ENCODE measurements at places on chromosomes 1 and 21.
A peak's percentile ranks its signal among the peaks of the same experiment; 100 is the strongest.

DNA sequence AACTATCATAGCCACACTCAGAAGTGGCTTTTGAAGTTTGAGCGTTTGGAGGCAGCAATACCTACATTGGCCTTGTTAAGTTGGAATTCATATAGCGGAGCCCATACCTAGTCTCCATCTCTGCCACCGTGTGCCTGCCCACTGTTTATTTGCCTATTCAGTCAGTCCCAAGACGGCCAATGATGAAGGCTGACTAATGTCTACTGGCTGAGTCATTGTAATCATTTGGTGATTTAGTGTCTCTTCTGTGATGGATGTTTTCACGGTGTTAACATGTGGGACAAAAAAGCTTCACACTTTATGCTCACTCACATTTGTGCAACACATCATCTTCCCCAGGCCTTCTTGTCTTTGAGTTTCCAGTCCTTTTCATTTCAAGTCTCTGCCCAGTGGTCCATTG is 92.6 kb upstream of the PBX1 start:
- no peak for DNase-seq
- H3K4me3 ChIP-seq: no peak overlapping the region
- no peaks in the 10 kb centered on the region for H3K27me3 ChIP-seq
- H3K4me1 ChIP-seq: no peaks in the 10 kb centered on the region
- H3K27ac ChIP-seq: no peak overlapping the region
- no peaks in the 10 kb centered on the region for H3K36me3 ChIP-seq

DNA sequence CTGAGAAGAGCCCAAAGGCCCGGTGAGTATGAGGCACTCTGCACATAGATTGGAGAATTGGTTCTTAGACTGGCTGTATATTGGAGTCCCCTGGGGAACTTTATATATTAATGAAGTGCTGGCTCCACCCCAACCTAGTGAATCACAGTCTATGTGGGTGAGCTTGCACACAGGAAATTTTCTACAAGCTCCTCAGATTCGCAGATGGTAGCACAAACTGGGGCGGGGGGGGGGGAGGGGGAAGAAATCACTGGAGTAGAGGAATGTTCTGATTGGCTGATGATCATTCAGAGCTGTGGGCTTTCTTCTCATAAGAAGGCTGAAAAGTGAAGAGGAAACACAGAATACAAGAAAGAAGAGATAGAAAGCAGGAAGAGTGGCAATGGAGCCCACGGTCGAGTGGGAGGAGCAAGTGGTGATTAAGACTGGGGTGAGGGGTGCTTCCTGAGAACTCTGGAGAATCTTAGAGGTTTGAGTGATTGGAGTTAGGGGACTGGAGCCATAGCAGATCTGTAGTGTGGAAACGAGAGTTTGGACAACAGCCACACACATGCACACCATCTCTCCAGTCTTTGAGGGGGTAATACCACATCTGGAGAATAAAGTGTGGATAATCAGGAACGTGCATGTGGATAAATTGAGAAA is 465.9 kb upstream of the DAB1 start:
- H3K36me3 ChIP-seq: no peaks in the 10 kb centered on the region
- H3K4me3 ChIP-seq: no peak overlapping the region
- H3K27me3 ChIP-seq: no peaks in the 10 kb centered on the region
- no peak for DNase-seq

- H3K4me3 ChIP-seq: no peak overlapping the region
- H3K27ac ChIP-seq: no peak overlapping the region
- H3K4me1 ChIP-seq: peaks cover 12% of the 10 kb centered on the region
- DNase-seq: no peak
Observed at GRCh38 chr1:186188004-186188539, 187.0 kb downstream of the TPR start.

DNA sequence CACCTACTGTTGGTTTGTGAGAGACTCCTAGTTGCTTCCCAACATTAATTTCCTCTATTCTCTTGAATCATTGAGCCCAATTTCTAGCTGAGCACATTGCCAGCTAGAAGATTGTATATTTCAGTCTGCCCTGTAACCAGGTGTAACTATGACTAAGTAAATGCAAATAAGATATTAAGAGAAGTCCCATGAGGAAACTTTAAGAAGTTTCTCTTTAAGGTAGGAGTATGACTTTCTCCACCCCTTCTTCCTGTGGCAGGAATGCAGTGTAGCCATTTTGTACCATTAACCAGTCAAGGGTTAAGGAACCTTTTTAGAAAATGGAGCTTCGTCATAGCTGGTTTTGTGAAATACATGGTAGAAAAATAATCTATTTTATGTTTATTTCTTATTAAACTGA is 534.2 kb upstream of the RGS18 start:
- no peak overlapping the region for H3K27ac ChIP-seq
- no peak overlapping the region for H3K4me3 ChIP-seq
- H3K27me3 ChIP-seq: no peaks in the 10 kb centered on the region

DNA sequence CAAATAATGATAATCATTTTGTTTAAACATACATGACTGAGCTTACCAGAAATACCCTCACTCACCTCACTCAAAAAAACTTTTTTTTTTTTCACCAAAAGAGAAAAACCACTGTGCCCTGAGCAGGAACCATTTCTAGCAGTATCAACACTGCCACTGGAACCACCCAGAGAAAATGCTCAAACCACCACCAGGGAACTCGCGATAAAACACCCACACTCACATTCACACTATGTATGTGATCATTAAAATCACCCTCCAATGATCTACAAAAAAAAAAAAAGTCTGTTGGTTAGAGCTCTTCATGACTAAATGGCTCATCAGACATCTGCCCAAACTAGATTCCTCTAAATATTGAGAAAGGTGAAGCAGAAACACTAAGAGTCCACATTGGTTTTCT is 11.5 kb downstream of the TIAM1 start:
- DNase-seq: no peak
- peaks cover 23% of the 10 kb centered on the region for H3K36me3 ChIP-seq
- peaks cover 5% of the 10 kb centered on the region for H3K4me1 ChIP-seq
- H3K27ac ChIP-seq: no peak overlapping the region

DNA sequence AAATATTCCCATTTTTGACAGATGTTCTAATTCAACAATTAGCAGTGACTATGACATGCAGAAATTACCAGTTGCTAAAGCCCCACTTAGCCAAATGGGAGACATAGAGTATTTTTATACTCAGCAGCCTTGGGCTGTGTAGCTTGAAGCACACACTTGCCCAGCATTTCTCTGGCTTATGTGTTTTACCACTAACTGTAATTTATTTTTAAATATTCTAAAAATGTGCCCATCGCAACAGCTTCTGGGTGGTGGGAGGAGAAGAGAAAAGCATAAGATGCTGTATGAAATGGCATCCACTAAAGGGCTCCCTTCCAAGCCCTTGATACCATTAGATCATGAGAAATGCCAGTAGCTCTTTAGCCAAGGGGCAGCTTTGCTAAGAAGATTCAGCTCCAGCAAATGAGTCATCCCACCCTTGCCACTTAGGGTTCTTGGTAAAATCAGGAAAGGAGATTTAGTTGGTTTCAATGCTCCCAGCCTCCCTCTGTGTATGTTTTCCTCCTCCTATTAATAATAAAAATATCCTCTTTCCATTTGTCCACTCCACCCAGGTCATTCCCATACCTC is 462.7 kb upstream of the DEPDC1 start:
- no peak for DNase-seq
- no peak overlapping the region for H3K27ac ChIP-seq
- no peaks in the 10 kb centered on the region for H3K27me3 ChIP-seq

DNA sequence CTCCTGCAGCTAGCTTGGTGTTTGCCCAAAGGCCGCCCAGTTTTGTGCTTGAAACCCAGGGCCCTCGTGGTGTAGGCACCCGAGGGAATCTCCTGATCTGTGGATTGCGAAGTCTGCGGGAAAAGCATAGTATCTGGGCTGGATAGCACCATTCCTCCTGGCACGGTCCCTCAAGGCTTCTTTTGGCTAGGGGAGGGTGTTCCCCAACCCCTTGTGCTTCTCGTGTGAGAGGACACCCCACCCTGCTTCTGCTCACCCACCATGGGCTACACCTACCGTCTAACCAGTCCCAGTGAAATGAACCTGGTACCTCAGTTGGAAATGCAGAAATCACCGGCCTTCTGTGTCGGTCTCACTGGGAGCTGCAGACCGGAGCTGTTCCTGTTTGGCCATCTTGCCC is 403.5 kb downstream of the USP25 start:
- H3K36me3 ChIP-seq: peaks cover 45% of the 10 kb centered on the region
- H3K27me3 ChIP-seq: no peaks in the 10 kb centered on the region
- no peak overlapping the region for H3K4me3 ChIP-seq
- peaks cover 5% of the 10 kb centered on the region for H3K4me1 ChIP-seq

- no peaks in the 10 kb centered on the region for H3K27me3 ChIP-seq
- H3K4me1 ChIP-seq: peaks cover 40% of the 10 kb centered on the region
- DNase-seq: no peak
- H3K36me3 ChIP-seq: peaks cover 5% of the 10 kb centered on the region
Observed at GRCh38 chr1:19398309-19398760, 86.2 kb downstream of the SLC66A1 start.

- no peak for DNase-seq
- H3K4me1 ChIP-seq: peaks cover 13% of the 10 kb centered on the region
- peaks cover 74% of the 10 kb centered on the region for H3K27me3 ChIP-seq
- H3K27ac ChIP-seq: no peak overlapping the region
- H3K36me3 ChIP-seq: no peaks in the 10 kb centered on the region
Observed at GRCh38 chr1:6427441-6428390, 3.1 kb downstream of the ESPN start.

GRCh38 chr1:218683242-218683641 is 338.1 kb downstream of the TGFB2 start:
- H3K27me3 ChIP-seq: no peaks in the 10 kb centered on the region
- H3K4me1 ChIP-seq: no peaks in the 10 kb centered on the region
- H3K36me3 ChIP-seq: no peaks in the 10 kb centered on the region
- DNase-seq: no peak
- H3K27ac ChIP-seq: no peak overlapping the region
- no peak overlapping the region for H3K4me3 ChIP-seq

DNA sequence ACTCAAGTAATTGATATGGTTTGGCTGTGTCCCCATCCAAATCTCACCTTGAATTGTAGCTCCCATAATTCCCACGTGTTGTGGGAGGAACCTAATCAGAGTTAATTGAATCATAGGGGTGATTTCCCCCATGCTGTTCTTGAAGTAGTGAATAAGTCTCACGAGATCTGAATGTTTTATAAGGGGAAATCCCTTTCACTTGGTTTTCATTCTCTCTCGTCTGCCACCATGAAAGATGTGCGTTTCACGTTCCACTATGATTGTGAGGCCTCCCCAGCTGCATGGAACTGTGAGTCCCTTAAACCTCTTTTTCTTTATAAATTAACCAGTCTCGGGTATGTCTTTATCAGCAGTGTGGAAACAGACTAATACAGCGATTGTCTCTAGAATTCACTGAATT is 135.4 kb downstream of the BACH1 start:
- H3K36me3 ChIP-seq: peaks cover 7% of the 10 kb centered on the region
- peak overlapping the region; percentile 37 for H3K4me3 ChIP-seq
- peaks cover 2% of the 10 kb centered on the region for H3K27me3 ChIP-seq
- peaks cover 71% of the 10 kb centered on the region for H3K4me1 ChIP-seq
- peak overlapping the region; percentile 89 for H3K27ac ChIP-seq

DNA sequence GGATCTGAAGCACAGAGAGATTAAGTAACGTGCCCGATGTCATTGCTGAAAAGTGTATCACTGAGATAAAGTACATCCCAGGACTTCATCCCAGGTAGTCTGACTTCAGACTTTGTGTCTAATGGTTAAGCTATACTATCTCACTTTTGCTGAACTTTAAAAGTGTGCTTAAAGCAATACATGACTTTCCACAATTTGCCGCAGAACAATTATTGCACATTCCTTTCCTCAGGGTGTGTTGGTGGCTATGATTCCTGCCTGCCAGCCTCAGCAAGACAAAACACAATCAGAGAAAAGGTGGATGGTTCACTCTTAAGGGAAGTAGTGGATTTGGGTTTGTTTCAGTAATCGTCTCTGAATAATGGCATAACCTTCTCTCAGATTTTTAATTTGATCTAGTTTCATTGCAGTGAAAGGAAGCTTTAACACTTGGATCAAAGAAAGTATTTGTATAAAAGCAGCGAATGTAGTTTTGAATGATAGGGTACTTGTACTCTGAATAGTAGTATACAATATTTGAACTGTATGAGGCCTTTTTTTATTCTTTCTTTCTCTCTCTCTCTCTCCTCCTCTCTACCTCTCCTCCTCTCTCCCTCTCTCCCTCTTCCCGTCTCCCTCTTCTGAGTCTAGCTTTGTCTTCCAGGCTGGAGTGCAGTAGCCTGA is 47.0 kb downstream of the CNST start:
- peaks cover 27% of the 10 kb centered on the region for H3K4me1 ChIP-seq
- H3K27me3 ChIP-seq: no peaks in the 10 kb centered on the region
- no peak overlapping the region for H3K4me3 ChIP-seq
- peaks cover 8% of the 10 kb centered on the region for H3K36me3 ChIP-seq
- no peak for DNase-seq

DNA sequence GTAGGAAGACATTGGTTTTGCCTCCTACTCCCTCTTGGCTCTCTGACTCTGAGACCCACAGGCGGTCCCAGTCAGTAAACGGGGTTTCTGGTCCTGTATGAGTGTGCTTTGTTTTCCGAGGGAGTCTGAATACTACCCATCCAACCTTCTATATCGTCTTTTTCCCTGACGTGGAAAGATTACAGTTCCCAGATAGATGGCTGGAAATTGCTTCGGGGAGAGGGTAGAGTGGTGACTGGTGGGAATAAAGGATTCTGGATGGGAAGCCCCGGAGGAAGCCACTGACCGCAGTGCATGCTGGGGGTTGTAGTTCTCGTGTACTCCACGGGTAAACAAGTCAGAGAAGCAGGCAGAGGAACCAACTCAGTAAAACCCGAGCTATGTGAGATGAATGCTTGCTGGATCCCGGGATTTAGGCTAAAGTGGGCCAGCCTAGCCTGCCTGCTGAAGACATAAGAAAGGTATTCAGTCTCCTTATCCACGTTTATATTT is 66.2 kb upstream of the IRF2BP2 start:
- peak overlapping the region; percentile 85 for H3K27ac ChIP-seq
- H3K36me3 ChIP-seq: no peaks in the 10 kb centered on the region
- peaks cover 13% of the 10 kb centered on the region for H3K4me1 ChIP-seq
- DNase-seq: peak; percentile 79
- H3K4me3 ChIP-seq: peak overlapping the region; percentile 70
- no peaks in the 10 kb centered on the region for H3K27me3 ChIP-seq

GRCh38 chr1:193588311-193589082 is 402.1 kb upstream of the B3GALT2 start:
- peaks cover 17% of the 10 kb centered on the region for H3K4me1 ChIP-seq
- no peak for DNase-seq
- H3K27ac ChIP-seq: peak overlapping the region; percentile 59
- H3K36me3 ChIP-seq: no peaks in the 10 kb centered on the region
- no peak overlapping the region for H3K4me3 ChIP-seq

GRCh38 chr1:155864393-155864792 is 5.0 kb downstream of the SYT11 start:
- H3K36me3 ChIP-seq: no peaks in the 10 kb centered on the region
- no peak for DNase-seq
- H3K27me3 ChIP-seq: peaks cover 43% of the 10 kb centered on the region
- H3K4me1 ChIP-seq: no peaks in the 10 kb centered on the region
- no peak overlapping the region for H3K27ac ChIP-seq

GRCh38 chr1:224707843-224708725 is 92.0 kb downstream of the CNIH3 start:
- H3K27ac ChIP-seq: no peak overlapping the region
- DNase-seq: no peak
- peaks cover 12% of the 10 kb centered on the region for H3K4me1 ChIP-seq
- peaks cover 8% of the 10 kb centered on the region for H3K27me3 ChIP-seq
- no peak overlapping the region for H3K4me3 ChIP-seq
- H3K36me3 ChIP-seq: no peaks in the 10 kb centered on the region

- peak overlapping the region; percentile 77 for H3K4me3 ChIP-seq
- DNase-seq: peak; percentile 64
- peak overlapping the region; percentile 98 for H3K27ac ChIP-seq
- peaks cover 33% of the 10 kb centered on the region for H3K4me1 ChIP-seq
- no peaks in the 10 kb centered on the region for H3K36me3 ChIP-seq
Observed at GRCh38 chr1:43270421-43271095, 775 bp downstream of the TMEM125 start.

- DNase-seq: no peak
- no peaks in the 10 kb centered on the region for H3K27me3 ChIP-seq
- H3K4me1 ChIP-seq: peaks cover 17% of the 10 kb centered on the region
- H3K4me3 ChIP-seq: no peak overlapping the region
- H3K36me3 ChIP-seq: no peaks in the 10 kb centered on the region
Observed at GRCh38 chr1:65691972-65692371, 100.7 kb upstream of the PDE4B start.
